Osteoblast (primary cell): ENCODE measurements at places on chromosomes 6 and 20.

DNA sequence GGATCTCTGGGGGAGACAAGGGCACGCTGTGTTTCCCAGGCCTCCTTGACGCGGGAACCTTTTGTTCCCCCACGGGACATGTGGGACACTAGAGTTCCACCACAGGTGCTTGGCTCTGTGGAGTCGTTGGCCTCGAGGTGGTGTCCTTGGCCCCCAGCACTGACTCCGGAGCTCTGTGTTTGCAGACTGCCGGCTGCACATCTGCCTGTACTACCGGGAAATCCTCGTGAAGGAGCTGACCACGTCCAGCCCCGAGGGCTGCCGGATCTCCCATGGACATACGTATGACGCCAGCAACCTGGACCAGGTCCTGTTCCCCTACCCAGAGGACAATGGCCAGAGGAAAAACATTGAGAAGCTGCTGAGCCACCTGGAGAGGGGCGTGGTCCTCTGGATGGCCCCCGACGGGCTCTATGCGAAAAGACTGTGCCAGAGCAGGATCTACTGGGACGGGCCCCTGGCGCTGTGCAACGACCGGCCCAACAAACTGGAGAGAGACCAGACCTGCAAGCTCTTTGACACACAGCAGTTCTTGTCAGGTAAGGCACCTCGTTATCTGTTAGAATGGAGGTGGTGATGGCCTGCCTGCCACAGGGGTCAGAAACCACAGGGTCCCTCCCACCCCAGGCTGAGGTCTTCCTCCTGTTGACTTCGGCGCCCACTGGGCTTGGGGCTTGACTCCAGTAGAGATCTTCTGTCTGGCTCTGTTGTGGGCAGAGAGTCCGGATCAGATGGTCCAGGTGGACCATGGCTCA lies 9.9 kb downstream of the IRF4 start:
- peak; percentile 49 for DNase-seq
- H3K4me1 ChIP-seq: no peaks in the 10 kb centered on the region
- H3K27ac ChIP-seq: no peak overlapping the region
- no peak overlapping the region for H3K4me3 ChIP-seq
- H3K36me3 ChIP-seq: no peaks in the 10 kb centered on the region
- peaks cover 20% of the 10 kb centered on the region for H3K27me3 ChIP-seq

GRCh38 chr6:160919723-160920440 lies 71.7 kb upstream of the MAP3K4 start:
- peaks cover 13% of the 10 kb centered on the region for H3K4me1 ChIP-seq
- peak overlapping the region; percentile 50 for H3K27ac ChIP-seq
- no peaks in the 10 kb centered on the region for H3K36me3 ChIP-seq
- DNase-seq: peak; percentile 90
- no peaks in the 10 kb centered on the region for H3K27me3 ChIP-seq
- H3K4me3 ChIP-seq: no peak overlapping the region

- no peak for DNase-seq
- no peak overlapping the region for H3K4me3 ChIP-seq
- no peak overlapping the region for H3K27ac ChIP-seq
- H3K36me3 ChIP-seq: no peaks in the 10 kb centered on the region
These were observed 393.5 kb downstream of the NKAIN2 start for GRCh38 chr6:124197148-124197547.

DNA sequence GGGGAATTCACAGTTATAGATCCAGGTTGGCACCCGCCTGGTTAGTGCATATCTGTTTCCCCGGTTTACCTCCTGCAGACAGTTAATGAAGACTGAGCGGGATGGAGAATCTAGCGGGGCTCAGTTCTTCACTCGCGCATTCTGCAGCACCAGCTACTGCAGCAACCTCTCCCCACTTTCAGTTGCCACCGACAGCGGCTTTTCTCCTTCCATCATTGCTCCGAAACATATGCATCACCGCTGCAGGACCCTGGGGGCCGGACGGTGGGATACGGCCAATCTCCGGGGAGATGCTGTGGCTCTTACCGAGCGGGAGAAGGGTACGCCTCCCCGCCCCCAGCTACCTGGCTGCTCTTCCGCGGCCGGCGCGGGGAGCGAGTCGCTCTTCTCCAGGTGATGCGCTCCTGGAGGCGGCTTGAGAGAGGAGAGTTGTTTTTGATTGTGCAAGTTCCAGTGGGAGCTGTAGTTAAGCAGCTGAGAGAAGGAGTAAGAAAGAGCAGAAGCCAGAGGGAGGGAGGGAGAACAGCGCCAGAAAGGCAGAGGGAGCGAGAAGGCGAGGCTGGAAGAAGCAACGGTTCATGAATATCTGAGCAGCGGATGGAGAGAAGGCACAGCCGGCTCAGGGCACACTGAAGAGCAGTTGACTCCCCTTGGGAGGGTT lies at the start of gene SGK1:
Gene SGK1, minus strand, starts transcription at position 642 of the 661 bp plus-strand sequence. CDS start 652 bp downstream, outside the sequence.
- H3K27me3 ChIP-seq: no peaks in the 10 kb centered on the region
- H3K27ac ChIP-seq: no peak within 1 kb of the TSS
- peak within 1 kb of the TSS; percentile 80 for H3K4me3 ChIP-seq

- H3K27ac ChIP-seq: no peak overlapping the region
- DNase-seq: no peak
- no peaks in the 10 kb centered on the region for H3K36me3 ChIP-seq
- no peak overlapping the region for H3K4me3 ChIP-seq
These were observed 163.9 kb upstream of the ZNF217 start for GRCh38 chr20:53757472-53757913.

DNA sequence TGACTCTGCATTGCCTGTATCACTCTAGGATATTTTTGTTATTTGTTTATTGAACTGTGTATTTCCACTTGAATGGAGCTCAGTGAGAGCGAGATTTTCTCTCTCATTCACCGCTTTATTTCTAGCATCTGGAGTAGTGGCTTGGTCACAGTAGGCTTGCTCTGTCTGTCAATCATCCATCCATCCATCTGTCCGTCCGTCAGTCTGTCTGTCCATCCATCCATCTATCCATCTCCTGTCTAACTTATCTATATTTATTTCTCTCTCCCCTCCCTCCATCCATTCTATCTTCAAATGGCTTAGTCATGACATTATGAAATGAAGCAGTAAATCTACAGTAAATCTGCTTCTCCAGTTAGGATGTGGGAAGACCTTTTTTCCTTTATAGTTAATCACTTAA lies 94.6 kb downstream of the TIAM2 start:
- DNase-seq: no peak
- H3K4me1 ChIP-seq: peaks cover 36% of the 10 kb centered on the region
- H3K27me3 ChIP-seq: no peaks in the 10 kb centered on the region
- H3K36me3 ChIP-seq: no peaks in the 10 kb centered on the region
- H3K27ac ChIP-seq: no peak overlapping the region
- H3K4me3 ChIP-seq: no peak overlapping the region

DNA sequence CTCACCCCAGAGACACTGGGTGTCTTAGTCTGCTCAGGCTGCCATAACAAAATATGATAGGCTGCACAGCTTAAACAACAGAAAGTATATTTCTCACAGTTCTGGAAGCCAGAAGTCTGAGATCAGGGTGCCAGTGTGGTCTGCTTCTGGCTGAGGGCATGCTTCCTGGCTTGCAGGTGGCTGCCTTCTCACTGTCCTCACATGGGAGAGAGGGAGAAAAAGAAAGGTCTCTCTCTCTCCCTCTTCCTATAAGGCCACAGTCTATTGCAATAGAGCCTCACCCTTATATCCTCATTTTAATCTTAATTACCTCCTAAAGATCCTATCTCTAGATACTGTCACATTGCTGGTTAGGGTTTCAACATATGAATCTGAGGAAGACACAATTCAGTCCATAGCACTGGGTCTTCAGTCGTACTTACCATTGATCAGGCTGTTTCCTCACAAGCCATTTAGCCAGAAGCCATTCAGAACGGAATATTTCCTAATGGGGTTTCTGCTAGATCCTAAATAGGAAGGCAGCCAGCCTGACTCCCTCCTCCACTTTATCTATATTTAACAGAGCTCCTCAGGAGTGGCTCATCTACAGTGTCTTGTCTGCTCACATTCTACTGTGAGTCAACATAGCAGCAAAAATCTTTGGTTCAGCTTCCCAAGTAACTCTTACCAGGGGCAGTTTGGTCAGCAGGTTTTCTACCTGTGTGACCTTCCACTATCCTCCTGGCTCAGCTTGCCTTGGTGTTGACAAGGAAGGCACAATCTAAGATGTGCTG lies 42.2 kb downstream of the CD164 start:
- H3K27me3 ChIP-seq: no peaks in the 10 kb centered on the region
- no peak overlapping the region for H3K4me3 ChIP-seq
- no peaks in the 10 kb centered on the region for H3K4me1 ChIP-seq
- H3K36me3 ChIP-seq: no peaks in the 10 kb centered on the region
- DNase-seq: no peak

DNA sequence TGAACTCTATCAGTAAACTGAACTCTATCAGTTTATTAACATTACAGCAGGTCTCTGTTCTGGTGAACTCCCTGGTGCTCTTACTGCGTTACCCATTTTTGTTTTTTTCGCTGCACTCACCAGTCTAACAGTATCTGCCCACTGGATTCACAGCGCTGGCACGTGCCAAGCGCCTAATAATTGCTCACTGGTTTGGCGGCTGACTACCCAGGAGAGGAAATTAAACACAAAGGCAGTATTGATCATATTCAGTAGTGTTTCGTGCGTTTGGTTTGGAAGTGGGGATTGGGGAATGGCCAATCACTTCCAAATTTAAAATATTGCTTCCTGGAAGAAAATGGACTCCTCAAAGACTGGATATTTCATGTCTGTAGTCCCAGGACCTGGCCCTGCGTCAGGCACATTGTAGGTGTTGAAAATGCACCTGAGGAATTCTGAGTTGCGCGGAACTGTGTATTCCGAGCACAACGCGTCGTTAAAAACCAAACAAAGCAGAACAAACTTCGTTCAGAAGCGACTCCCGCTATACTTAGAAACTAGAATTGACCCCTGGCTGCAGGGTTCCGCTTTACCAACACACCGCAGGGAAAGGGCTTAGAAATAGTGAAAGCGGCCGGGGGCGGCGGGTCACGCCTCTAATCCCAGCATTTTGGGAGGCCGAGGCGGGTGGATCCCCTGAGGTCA lies 1.1 kb upstream of the RPS12 start:
- peaks cover 39% of the 10 kb centered on the region for H3K4me1 ChIP-seq
- DNase-seq: peak; percentile 84
- H3K36me3 ChIP-seq: peaks cover 36% of the 10 kb centered on the region
- peak overlapping the region; percentile 83 for H3K27ac ChIP-seq

GRCh38 chr6:93123585-93123984 lies 295.8 kb downstream of the EPHA7 start:
- H3K4me1 ChIP-seq: no peaks in the 10 kb centered on the region
- no peak for DNase-seq
- no peak overlapping the region for H3K27ac ChIP-seq
- no peak overlapping the region for H3K4me3 ChIP-seq
- H3K27me3 ChIP-seq: no peaks in the 10 kb centered on the region

- no peaks in the 10 kb centered on the region for H3K27me3 ChIP-seq
- H3K4me3 ChIP-seq: no peak overlapping the region
- H3K27ac ChIP-seq: no peak overlapping the region
- H3K36me3 ChIP-seq: peaks cover 38% of the 10 kb centered on the region
- DNase-seq: no peak
- peaks cover 9% of the 10 kb centered on the region for H3K4me1 ChIP-seq
These were observed 69.2 kb downstream of the MTFR2 start for GRCh38 chr6:136180704-136181511.

- H3K4me3 ChIP-seq: no peak overlapping the region
- H3K27ac ChIP-seq: no peak overlapping the region
- peaks cover 32% of the 10 kb centered on the region for H3K4me1 ChIP-seq
- H3K27me3 ChIP-seq: no peaks in the 10 kb centered on the region
- no peaks in the 10 kb centered on the region for H3K36me3 ChIP-seq
- DNase-seq: no peak
These were observed 73.5 kb upstream of the PTPN1 start for GRCh38 chr20:50436696-50437095.

DNA sequence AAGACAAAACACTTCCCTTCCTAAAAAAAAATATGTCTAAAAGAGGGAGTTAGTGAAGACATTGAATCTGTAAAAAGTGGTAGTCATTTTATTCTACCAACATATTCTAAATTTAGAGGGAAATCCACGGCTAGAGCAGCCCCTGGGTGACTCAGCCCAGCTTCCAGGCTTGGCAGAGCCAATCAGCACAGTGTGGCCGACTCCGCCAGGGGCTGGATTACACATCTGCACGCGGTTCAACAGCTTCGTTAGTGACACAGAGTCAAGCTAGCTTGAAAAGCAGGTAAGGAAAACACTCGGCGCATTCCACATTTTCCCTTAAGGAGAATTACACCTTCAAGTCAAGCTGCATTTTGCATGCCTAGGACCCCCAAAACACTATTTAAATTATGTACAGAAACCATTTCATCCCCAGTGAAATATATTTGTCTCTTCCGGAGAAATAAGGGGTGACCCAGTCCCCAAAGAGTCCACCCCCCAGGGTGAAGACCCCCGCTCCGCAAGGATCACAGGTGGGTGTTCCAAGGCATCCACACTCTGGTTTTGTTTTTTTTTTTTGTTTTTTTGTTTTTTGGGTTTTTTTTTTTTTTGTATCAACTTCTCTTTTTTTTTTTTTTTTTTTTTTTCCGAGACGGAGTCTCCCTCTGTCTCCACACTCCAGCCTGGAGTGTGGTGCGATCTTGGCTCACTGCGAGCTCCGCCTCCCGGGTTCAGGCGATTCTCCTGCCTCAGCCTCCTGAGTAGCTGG lies 58.4 kb upstream of the ARID1B start:
- H3K27me3 ChIP-seq: no peaks in the 10 kb centered on the region
- H3K27ac ChIP-seq: peak overlapping the region; percentile 28
- H3K4me3 ChIP-seq: no peak overlapping the region
- H3K4me1 ChIP-seq: peaks cover 15% of the 10 kb centered on the region

GRCh38 chr6:146544616-146545182 lies 1.1 kb downstream of the RAB32 start:
- peak overlapping the region; percentile 86 for H3K4me3 ChIP-seq
- H3K27ac ChIP-seq: peak overlapping the region; percentile 86
- no peaks in the 10 kb centered on the region for H3K27me3 ChIP-seq
- peaks cover 7% of the 10 kb centered on the region for H3K36me3 ChIP-seq
- H3K4me1 ChIP-seq: peaks cover 25% of the 10 kb centered on the region

DNA sequence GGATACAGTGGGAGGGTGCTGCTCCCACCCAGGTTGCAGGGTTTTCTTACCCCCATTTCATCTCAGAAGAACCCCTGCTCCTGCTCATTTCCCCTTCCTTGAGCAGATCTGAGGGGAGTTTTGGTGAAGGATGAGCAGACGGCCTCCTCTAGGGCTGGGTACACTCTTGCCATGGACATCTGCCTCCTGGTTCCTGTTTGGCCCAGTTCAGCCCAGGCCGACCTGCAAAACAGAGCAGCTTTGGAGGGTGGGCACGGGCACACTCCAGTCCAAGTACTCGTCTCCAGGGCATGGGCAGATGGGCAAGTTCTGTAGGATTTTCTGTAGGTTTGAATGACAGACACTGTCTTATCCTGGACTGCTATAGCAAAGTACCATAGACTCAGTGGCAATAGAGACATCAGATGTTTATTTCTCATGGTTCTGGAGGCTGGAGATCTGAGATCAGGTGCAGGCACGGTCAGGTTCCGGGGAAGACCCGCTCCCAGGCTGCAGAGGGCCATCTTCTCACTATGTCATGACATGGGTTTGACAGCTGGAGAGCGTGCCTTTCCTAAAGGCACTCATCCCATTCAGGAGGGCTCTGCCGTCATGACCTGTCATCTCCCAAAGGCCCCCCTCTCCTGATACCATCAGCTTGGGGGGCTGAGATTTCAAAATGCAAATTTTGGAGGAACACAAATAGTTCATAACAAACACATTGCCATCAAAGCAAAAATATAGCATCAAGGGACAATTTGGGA lies 6.2 kb downstream of the NPBWR2 start:
- peaks cover 35% of the 10 kb centered on the region for H3K27me3 ChIP-seq
- no peaks in the 10 kb centered on the region for H3K36me3 ChIP-seq
- no peaks in the 10 kb centered on the region for H3K4me1 ChIP-seq
- no peak for DNase-seq
- H3K27ac ChIP-seq: no peak overlapping the region
